Lower lobe of right lung (tissue), 2 donors: ENCODE measurements at places on chromosomes 3 and 15. TPM values are rescaled to one million over a fixed set of nuclear protein-coding genes. Genes with fewer than 3 reads are reported as not detected.

DNA sequence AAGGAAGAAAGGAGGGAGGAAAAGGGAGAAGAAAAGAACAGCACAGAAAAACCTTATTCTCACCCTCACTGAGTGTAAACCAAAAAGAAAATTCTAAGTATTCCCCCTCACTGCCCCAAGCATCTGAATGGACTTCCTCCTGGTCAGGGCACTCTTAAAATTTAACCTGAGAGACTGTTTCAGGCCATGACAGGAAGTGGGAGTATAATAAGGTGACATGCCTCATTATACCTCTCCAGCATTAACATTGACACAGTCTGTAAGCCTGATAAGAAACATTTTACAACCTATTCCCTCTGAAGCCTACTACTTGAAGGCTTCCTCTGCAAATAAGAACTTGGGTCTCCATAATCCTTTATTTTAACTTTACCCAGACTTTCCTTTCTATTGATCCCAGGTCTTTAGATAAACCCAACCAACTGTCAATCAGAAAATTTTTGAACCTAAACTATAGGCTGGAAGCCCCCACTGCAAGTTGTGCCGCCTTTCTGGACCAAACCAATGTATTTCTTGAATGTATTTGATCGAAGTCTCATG, 41.7 kb downstream of the SLCO2A1 start:
- DNase-seq: no peak

- DNase-seq: no peak
Observed at GRCh38 chr15:63157891-63158431, 684 bp upstream of the RPS27L start.

TRMT10C gene
- 17.4 TPM for total RNA-seq

TNNC1 gene
- 44.0 TPM for total RNA-seq

- no peak for DNase-seq
Observed at GRCh38 chr3:51333021-51333420, 52.1 kb upstream of the MANF start.

- DNase-seq: no peak
Observed at GRCh38 chr3:188554404-188554803, 400.4 kb downstream of the LPP start.

DNA sequence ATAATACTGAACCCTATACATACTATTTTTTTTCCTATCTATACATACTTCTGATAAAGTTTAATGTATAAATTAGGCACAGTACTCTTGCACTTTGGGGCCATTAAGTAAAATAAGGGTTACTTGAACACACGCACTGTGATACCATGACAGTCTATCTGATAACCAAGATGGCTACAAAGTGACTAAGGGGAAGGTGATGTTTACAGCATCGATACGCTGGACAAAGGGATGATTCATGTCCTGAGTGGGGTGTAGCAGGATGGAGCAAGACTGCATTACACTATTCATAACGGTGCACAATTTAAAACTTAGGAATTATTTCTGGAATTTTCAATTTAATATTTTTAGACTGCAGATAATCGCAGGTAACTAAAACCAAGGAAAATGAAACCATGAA, 30.0 kb upstream of the SLC2A2 start:
- DNase-seq: no peak

DNA sequence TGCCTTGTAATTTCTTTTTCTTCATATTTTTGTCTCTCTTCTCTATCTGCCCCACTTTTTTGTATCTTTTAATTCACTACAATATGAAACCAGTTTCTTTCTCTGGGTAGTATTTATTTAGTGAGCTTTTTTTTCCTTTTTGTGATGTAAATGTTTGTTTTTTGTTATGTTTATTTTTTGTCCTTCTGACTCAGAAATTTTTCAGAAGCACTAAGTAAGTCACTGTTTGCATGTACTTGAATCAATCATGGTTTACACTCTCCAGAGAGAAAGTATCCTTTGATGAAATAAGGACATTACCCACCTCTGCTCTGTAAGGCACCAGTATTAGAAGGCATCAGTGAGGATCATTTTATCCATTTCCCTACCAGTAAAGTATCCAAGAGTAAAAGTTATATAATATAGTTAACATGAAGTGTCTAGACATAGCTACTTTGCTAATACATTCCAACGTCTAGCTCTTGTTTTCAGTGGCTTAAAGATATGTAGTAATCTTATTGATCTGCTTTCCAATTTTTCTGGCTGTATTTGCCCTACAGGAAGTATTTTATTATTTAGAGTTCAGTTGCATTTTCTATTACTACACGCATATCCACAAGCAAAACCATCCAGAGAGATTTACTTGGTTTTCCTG, 25.4 kb downstream of the FILIP1L start:
- DNase-seq: no peak

GRCh38 chr3:156516284-156516683, 38.6 kb downstream of the SSR3 start:
- no peak for DNase-seq

GRCh38 chr15:23642413-23643044, 5.1 kb downstream of the MAGEL2 start:
- peak; percentile 57 for DNase-seq

IL17RD gene
- total RNA-seq: 2.4 TPM

GRCh38 chr3:45027441-45027840, 1.3 kb downstream of the CLEC3B start:
- no peak for DNase-seq

DNASE1L3 gene
- total RNA-seq: 12.0 TPM

PRSS50 gene
- total RNA-seq: 0.41 TPM

GRCh38 chr3:194322678-194323211, 28.4 kb downstream of the CPN2 start:
- no peak for DNase-seq

- peak; percentile 70 for DNase-seq
Observed at GRCh38 chr3:10173926-10174435, 9.3 kb downstream of the IRAK2 start.

AHSG gene
- not detected for total RNA-seq

CAPN3 gene
- total RNA-seq: 47.2 TPM

GRCh38 chr15:67946701-67947100, 106.9 kb upstream of the RNU6-1 start:
- DNase-seq: no peak

LIPC gene
- total RNA-seq: 1.0 TPM

GRCh38 chr3:178206521-178206920, 329.7 kb upstream of the KCNMB2 start:
- no peak for DNase-seq

GRCh38 chr15:78347586-78348543, 7.7 kb downstream of the CRABP1 start:
- DNase-seq: no peak

DNA sequence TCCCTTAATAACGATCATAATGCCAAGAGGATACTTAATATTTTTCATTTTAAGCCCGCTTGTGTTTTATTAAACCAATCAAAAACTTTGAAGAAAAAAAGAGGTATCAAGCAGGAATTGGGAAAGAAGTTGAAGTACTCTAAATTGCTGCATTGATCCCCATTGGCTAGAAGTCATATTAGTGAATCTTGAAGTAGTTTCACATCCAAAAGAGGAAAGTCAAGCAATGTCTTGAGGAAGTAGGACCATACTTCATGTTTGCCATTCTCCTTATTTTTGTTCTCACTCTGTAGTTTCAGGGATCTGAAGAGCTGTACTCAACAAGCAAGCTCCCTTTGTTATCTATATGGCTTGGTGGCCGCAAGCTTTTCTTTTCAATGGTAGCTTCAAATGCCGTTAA, 2.2 kb downstream of the SCAANT1 start:
- no peak for DNase-seq

FBXL2 gene
- total RNA-seq: 8.1 TPM

DNA sequence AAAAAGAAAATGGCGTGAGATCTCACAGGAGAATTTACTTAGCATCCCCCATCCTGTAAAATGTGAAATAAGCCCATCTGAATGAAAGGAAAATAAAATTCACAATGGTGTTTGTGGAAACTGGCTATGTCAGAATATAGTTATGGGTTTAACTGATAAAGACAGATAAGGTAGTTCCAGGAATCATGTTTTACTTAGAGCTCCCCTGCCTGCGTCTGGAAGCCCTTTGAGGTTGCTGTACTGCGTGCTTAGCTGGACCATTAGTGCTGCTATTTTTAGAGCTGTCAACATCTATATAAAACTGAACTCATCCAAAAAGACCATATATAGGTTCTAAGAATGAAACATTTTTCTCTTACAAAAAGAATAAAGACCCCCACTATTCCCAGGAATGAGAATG, 130.8 kb downstream of the LSAMP start:
- DNase-seq: no peak

ATP13A4 gene
- 188 TPM for total RNA-seq

DNA sequence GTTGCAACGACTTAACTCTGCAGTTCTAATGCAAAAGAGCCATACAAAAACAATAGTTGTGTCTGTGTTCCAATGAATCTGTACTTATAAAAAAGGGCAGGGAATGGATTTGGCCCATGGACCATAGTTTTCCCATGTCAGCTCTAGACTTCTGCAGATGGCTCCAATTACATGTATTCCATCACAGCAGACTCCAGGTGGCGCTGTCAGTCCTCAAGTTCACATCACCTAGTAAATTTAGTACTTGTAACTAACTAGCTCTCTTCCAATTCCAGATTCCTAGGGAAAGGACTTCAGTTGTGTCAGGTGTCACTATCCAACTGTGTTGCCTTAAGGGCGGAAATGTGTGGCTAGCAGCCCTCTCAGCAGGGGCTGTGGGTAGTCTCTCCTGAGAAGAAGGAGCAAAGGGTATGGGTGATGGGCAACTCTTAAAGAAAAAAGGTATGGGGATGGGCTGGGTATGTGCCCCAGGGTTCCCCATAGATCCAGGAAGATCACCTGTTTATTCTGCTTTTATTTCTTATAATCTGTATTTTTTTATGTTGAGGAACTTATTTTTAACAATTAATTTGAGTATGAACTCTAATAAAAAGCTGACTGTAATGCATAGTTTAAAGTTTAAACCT, 36.2 kb downstream of the BBS4 start:
- DNase-seq: peak; percentile 57

DNA sequence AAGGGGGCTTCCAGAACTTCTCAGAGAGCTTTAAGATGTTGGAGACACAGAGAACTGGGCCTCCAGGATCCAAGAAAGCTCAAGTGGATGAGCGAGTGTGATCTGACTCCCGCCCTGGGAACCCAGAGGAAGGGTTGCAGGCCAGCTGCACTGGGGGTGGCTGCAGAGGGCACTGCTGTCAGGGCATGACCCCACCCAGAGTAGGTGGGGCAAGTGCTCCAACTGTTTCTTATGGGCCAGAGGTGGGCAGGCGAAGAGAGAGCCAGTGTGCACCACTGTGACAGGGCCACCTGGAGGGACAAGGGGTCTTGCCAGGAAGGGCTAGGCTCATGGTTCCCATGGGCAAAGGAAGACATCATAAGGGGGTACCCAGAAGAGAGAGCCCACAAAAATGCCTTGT, 48.8 kb downstream of the EXOG start:
- DNase-seq: no peak

- DNase-seq: no peak
Observed at GRCh38 chr15:69482686-69483256, 30.2 kb downstream of the RPLP1 start.

GRCh38 chr15:68556139-68556990, 22.4 kb upstream of the CORO2B start:
- no peak for DNase-seq

PLA2G4B gene
- 13.8 TPM for total RNA-seq

PGBD4 gene
- total RNA-seq: 1.5 TPM

GRCh38 chr3:147197739-147198138, 208.6 kb downstream of the ZIC4 start:
- DNase-seq: no peak

POPDC2 gene
- total RNA-seq: 1.5 TPM

CA12 gene
- 4.9 TPM for total RNA-seq

- DNase-seq: no peak
Observed at GRCh38 chr3:23964537-23965235, 19.6 kb downstream of the NR1D2 start.

GRCh38 chr15:70605606-70606410, 157.6 kb downstream of the UACA start:
- no peak for DNase-seq

NUTM1 gene
- not detected for total RNA-seq

- no peak for DNase-seq
Observed at GRCh38 chr3:13161771-13162535, 88.7 kb upstream of the IQSEC1 start.

DNA sequence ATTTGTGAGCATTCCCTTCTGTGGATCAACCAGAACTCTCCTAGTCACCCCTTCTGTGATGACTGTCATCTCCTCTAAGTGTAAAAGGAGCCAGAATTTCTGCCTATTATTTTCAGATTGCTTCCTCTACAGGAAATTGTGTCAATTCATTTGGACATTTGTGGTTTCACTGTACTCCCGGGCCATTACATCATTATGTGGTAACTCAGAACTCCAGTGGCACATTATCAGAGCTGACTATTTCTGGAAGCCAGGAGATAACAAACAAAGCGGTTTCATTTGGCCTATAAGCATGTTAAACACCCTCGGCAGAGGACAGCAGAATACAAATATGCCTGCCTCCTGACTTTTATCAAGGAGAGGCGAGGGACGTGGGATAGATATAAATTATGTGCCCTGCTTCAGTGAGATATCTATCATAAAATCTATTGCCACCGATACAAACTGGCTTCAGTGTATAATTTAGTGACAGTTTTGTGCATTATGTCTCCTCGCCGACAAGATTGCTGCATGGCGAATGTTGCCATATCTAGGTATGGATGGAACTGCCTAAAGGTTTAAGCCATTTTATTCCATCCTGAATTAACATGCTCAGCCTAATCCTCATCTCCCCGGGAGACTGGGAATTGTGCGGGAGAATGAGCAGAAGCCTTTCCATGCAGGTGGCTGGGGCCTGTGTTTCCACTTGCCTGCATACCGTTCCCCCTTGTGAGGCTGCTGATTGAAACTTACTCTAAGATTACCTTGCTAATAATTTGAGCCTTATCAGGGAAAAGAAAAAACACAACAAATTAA, 193.4 kb upstream of the SEMA6D start:
- no peak for DNase-seq

GRCh38 chr3:98008855-98009254, 26.3 kb downstream of the GABRR3 start:
- DNase-seq: no peak

DNA sequence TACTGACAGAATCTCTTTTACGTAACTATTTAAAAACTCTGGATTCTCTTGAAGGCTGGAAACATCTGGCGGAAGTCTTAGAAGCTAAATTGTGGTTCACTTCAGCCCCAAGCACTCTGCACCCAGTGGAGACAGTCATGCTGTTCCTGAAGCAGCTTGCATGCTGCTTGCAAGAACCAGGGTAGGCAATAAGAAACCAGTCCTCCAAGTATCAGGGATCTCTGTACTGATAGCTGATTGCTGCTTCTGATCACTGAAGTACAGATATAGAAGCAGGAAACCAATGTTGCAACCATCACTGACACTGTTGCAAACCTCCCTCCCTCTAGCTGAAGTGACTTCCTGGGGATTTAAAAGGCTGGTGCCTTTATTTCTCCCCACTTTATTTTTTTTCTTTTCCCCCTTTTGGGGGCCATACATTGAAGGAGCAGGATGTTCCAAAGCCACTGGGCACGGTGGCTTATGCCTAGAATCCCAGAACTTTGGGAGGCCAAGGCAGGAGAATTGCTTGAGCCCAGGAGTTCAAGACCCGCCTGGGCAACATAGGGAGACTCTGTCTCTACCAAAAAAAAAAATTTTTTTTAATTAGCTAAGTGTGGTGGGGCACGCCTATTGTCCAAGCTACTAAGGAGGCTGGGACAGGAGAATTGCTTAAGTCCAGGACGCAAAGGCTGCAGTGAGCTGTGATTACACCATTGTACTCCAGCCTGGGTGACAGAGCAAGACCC, 15.3 kb downstream of the SPCS1 start:
- DNase-seq: no peak

ARGFX gene
- not detected for total RNA-seq

- DNase-seq: no peak
Observed at GRCh38 chr3:171850320-171850959, 7.3 kb downstream of the TMEM212 start.

CIB2 gene
- total RNA-seq: 2.2 TPM

VILL gene
- 12.5 TPM for total RNA-seq
